ENCODE measurements at places on chromosomes 16 and 17.

- DNase-seq, result no peak
These were observed at the start of gene CX3CL1 for GRCh38 chr16:57372372-57373116. CX3CL1 (plus strand) TSS chr16:57372490; CDS start chr16:57372569, 79 bp downstream.

DNA sequence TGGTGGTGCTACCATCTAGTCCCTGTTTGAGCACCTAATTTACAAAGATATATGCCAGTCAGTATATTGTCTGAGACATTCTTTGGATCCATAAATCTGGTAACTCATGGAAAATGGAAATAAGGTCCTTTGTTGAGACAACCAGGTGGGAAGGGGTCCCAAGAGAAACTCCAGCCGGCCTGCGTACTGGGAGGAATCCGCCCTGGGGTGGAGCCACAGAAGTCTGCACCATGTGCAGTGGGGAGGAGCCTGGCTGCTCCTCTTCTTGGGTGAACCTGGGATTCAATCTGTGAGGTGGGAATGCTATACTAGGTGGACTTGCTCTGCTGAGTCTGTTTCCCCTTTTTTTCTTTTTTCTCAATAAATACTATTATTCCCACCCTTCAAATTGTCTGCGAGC is 339.2 kb upstream of the TNRC6C start:
- DNase-seq, result no peak

DNA sequence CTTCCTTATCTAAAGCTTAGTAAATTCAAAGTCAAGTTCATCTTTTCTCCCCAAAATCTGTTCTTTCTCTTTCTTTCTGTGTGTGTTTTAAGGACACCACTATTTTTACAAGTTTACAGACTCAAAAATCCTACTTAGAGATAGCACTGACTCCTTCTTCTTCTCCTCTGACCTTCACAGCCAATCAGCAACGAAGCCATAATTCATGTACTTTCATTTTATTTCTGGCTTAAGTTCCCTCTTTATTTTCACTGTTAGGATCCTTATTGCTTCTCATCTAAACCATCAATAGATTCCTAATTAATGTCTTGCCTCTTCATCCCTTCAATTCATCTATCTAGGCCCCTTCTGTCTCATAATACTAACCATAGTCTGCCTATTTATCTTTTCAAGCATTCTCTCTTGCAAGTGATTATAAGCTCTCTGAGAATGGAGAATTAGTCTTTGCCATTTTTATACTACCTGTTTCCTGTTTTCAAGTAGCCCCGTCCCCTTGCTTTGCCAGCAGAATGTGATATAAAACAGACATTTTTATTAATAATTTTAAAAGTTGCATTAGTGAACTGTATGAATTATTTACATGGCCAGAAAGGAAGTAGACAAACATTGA is 27.0 kb downstream of the CDC27 start:
- DNase-seq, result no peak

- DNase-seq, result no peak
These were observed 11.4 kb downstream of the MARVELD3 start for GRCh38 chr16:71637398-71637797.

DNA sequence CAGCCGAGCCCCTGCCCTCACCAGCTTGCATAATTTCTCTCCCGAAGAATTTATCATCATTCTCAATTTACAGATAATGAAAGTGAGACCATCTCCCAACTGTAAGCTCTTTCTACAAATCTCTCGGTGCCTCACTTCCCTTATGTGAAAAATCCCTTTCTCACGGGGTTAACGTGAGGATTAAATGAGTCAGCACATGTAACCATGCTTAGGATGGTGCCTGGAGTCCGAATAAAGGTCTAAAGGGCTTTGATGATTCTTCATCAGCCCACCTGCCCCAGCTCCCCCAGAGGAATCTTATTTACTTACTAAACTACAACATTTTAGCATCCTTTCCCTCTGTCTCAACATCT is 24.8 kb upstream of the PIK3R6 start:
- no peak for DNase-seq

DNA sequence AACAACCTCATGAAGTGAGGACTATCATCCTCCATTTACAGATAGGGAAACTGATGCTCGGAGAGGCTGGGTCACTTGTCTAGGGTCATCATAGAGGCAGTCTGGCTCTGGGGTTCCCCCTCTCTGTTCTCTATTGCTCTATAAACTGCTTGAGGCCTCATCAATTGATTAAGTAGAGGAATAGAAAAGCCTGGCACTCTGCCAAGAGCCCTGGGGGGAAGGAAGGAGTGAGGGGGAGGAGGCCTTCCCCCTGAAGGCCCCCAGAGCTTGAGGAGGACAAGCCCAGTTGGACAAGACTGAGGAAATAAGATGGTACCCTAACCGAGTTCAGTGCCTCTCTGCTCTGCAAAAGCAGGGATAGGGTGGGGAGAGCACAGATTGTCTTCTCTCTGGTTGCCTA is 21.0 kb downstream of the SDK2 start:
- DNase-seq, result no peak

DNA sequence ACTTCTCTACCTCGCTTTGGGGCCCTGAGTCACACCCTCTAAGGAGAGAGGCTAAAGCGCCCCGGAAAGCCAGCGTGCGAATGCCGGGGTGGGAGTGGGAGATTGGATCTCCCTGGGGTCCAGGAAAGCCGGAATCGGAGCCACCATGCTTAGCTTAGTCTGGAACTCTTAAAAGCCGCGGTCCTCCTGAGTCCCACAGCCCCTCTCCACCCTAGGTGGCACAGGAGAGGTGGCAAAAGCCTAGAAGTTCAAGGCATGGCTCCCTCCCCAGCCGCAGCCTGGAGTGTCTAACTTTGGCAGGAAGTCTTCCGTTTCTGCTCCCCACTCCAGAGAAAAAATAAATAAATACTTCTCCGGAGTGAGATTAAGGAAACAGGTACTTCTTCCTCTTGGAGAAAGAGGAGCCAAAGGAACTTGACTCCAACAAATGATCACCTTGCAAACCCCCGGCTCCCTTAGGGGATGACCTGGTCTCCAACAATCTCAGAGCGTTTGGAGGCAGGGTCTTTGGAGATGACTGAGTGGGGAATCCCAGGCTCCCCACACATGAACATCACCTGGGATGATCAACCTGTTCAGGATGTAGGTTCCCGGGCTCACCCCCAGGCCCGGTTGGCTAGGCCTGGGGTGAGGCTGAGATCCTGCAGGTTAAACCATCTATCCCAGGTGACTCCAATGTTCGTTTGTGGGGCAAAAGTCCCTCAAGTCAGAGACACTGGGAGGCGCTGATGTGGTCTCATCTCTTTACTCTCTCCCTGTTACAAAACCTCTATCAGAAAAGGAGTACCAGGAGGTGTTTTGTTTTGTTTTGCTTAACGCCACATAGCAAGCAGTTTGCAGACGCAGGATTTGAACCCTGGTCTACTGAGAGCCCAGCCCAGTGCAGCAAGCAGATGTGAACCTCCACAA is 2.9 kb downstream of the CIITA start:
- no peak for DNase-seq

- no peak for DNase-seq
These were observed 17.7 kb upstream of the DOC2B start for GRCh38 chr17:199191-199604.

DNA sequence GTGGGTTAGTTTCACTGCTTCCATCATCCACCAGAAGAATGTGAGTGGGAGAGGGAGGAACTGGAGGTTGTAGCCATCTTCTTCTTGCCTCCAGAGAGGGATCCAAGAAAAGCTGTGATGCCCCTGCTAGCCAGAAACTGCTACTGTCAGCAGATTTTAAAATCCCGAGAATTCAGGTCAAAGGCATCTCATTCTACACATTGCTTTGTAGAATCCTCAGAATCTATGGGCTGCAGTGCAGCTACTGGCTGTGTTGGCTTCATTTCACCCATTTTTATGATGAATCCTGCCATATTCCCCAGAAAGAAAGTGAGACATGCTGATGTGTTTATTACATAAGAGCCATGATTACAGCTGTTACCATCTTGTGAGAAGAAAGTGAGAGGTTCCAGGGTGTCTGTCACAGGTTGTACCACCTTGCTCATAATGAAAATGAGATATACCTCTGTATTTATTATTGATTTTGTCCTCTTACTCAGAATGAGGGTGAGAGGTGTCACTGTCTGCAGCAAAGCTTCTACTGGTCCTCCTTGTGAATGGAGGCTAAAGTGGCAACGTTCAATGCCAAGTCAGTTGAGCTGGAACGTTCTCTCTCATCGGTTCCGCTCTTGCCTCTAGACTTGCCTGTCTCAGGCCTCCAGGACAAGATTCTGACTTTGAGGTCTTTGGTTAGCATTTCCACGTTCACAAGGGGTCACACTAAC is 50.1 kb upstream of the MYH10 start:
- DNase-seq, result no peak

DNA sequence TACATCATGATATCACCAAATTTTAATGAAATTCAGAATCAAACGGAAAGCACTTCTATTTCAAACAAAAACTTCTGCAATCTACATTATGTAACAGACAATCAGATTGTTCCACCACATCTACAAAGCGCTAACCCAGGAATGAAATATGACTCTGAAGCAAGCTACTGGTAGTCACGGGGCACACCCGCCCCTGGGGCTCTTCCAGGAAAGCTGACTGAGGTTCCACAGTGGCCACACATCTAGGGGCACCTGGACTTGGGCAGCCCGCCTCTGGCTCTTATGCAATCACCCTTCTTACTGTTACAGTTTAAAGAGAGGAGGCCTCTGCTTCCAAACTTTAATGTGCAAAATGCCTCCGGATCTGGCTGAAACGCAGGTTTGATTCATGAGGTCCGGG is 27.5 kb downstream of the ZCCHC14 start:
- DNase-seq, result no peak

DNA sequence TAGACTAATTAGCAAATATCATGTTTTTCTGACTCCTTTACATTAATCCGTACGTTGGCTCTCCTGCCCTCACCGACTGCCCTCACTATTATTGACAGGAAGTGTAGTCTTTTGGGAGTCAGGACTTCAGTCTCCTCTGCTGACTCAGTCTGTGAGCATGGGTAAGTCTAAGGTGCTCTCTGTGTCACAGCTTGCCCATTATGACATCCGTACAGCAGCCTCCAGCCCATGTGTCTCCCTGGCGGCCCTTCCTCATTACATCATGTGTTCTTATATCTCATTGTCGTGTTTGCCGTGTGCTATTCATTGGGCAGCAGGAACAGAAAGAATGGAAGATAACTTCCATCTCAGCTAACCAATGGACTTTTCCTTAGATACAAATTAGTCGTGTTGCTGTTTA is 77.5 kb downstream of the MRTFB start:
- DNase-seq, result no peak

DNA sequence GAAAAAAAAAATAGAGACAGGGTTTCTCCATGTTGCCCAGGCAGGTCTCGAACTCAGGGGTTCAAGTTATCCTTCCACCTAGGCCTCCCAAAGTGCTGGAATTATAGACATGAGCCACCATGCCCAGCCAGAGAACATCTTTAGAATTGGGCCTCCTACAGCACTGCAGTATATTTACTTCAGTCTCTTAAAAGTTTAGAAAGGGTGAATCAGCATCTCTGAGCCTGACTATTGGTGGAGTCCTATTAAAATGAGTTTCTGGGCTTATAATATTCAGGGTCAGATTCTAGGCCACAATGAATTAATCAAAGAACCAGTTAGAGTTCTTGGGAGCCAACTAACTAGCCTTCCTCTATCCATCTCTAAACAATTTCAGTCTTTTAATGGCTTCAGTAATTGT is 22.8 kb downstream of the TADA2A start:
- DNase-seq, result no peak

- no peak for DNase-seq
These were observed 3.3 kb upstream of the IRX5 start for GRCh38 chr16:54927125-54928015.

- no peak for DNase-seq
These were observed 18.5 kb downstream of the CYTH1 start for GRCh38 chr17:78763561-78763960.

DNA sequence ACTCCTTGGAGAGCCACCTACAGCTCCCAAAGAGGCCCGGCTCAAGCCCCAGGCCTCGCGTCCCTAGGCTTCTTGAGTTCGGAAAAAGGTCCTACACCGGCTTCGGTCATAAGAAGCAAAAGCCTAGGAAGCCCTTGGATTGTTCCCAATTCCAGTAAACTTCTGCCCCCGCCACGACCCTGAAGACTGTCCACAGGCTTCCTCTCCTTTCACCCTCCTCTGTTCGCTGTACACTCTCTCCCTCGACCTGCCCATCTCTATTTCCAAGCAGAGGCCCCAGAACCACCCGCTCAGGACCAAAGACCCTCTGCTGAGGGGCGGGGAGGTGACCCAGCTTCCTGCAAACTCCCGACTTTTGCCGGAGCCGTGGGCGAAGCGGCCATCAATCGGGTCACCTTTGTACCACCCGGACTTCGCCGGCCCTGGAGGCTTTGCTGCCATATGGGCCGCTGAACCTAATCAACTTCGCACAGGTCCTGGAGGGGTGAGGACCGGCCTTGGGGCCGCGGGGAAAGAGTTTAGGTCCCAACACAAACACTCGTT is 2.7 kb downstream of the HOXB2 start:
- DNase-seq, result peak; percentile 22

DNA sequence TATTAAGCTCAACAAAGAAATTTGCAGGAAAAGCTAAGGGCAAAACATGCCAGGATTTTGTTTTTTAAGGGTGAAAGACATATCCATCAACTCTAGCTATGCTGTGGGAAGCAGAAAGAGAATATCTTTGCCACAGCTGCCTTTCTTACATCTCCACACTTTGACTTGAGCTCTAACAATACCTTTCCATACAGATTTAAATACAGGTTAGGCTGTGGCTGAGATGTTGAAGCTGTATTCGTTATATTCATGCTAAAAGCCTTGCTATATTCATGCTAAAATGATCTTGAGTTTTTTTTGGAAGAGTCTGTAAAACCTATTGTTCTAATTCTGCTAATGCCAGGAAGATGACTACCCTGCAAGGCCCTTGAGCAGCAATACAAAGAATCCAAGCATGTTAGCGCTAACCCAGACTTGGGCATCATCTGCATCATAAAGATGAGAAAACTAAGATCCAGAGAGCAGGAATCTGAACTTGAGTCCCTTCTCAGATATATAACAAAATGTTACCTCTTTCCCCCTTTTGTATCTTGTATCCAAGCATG is 204.8 kb upstream of the C17orf78 start:
- no peak for DNase-seq

DNA sequence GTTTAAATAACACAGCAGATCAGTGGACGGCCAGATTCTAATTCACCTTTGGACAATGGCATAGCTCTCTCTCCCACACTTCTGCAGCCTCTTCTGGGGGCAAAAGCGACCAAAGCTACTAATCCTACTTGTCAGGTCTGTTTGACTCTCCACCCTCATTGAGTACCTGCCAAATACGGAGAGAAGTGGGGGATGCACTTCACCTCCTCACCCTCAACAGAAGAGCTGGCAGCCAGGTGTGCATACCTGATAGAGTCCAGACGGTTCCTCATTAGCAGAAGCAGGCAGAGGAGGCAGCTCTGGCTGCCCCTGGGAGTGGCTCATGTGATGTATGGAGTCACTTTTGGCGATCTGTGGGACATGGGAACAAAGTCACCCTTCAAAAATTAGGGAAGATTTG is 4.9 kb downstream of the DNAH3 start:
- no peak for DNase-seq

- peak; percentile 32 for DNase-seq
These were observed 3.9 kb downstream of the GFAP start for GRCh38 chr17:44911133-44912001.

Data from activated effector memory CD4-positive, alpha-beta T cell treated with Interleukin-2 at 50 U/mL for 16 hours (primary cell).